Stimulated activated CD8-positive, alpha-beta memory T cell treated with anti-CD3 and anti-CD28 coated beads, Interleukin-7, amount 100 ng/mL, for 1 hour (primary cell): ENCODE measurements at places on chromosomes 13 and 19.

DNA sequence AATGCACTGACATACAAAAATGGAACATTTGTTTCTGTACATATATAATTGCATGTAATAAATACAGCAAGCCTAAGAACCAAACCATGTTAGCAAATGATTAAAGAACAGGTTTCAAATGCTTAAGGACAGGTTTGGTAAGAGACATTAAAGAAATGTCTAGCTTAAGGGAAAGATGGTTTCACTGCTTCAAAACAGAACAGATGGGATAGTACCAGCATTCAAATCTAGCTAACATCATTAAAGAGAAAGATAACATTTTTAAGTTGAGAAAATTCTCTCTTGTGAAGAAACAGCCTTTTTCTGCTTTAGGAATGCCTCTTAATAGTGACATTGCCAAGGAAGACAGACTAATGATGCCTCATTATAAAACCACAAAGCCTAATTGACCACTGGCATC lies 52.5 kb upstream of the DOCK9 start:
- DNase-seq = no peak

GRCh38 chr19:11073568-11073967 lies 15.7 kb upstream of the LDLR start:
- DNase-seq = no peak

DNA sequence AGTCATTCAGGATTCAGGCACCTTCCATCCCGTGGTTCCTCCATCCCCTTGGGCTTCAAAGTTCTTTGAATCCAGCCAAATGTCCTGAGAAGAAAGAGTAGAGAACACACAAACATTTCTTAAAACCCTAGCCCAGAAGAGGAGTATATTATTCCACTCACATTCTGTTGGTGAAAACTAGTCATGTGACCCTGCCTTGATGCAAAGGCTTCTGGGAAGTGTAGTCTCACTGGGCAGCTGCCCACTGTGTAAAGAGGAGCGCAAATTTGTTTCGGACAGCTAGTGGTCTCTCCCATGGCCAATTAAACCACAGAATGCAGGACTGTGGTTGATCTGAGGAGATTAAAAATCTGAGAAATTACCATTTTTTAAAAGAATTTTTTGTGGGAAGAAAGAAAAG lies 304.4 kb downstream of the SUCLA2 start:
- DNase-seq = no peak

- DNase-seq = peak; percentile 13
Observed at GRCh38 chr13:95185851-95186250, 115.4 kb downstream of the ABCC4 start.

GRCh38 chr13:73254827-73255226 lies 196.0 kb downstream of the KLF5 start:
- no peak for DNase-seq

DNA sequence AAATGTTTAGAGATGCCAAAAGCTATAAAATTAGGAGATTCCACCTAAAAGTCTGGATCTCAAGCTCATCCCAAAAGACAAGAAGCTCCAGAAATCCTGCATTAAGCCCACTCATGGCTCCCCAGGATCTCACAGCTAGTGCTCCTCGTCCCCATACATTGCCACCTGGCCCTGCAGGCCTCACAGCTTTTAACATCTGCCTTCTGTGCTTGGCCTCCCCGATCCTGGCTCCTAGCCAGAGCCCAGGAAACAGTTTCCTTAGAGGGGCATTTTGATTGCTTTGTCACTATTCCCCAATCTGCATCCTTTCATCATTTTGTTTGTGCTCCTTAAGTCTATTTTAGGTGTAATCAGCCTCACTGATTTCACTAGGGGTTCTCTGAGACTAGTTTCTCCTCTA lies 14.5 kb upstream of the DCT start:
- DNase-seq = no peak

- no peak for DNase-seq
Observed at GRCh38 chr13:108561149-108561548, 68.3 kb upstream of the MYO16 start.

DNA sequence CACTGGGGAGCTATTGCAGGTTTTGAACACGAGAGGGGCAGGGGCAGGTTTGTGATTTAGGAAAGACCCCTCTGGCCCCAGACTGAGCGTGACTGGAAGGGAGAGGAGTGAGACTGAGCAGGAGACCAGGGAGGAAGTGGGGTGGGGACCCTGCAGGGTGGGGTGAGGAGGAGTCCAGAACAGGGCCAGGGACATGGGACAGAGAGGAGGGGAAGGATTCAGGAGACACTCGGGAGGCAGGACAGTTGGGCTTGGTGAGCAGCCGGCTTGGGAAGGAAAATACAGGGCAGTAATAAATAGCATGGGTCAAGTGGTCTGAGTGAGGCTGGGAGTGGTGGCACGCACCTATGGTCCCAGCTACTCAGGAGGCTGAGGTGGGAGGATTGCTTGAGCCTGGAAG lies 9.4 kb downstream of the FOSB start:
- DNase-seq = no peak

- no peak for DNase-seq
Observed at GRCh38 chr13:49596221-49596620, 10.9 kb upstream of the RCBTB1 start.

- no peak for DNase-seq
Observed at GRCh38 chr19:11198769-11199424, 1.6 kb upstream of the KANK2 start.

DNA sequence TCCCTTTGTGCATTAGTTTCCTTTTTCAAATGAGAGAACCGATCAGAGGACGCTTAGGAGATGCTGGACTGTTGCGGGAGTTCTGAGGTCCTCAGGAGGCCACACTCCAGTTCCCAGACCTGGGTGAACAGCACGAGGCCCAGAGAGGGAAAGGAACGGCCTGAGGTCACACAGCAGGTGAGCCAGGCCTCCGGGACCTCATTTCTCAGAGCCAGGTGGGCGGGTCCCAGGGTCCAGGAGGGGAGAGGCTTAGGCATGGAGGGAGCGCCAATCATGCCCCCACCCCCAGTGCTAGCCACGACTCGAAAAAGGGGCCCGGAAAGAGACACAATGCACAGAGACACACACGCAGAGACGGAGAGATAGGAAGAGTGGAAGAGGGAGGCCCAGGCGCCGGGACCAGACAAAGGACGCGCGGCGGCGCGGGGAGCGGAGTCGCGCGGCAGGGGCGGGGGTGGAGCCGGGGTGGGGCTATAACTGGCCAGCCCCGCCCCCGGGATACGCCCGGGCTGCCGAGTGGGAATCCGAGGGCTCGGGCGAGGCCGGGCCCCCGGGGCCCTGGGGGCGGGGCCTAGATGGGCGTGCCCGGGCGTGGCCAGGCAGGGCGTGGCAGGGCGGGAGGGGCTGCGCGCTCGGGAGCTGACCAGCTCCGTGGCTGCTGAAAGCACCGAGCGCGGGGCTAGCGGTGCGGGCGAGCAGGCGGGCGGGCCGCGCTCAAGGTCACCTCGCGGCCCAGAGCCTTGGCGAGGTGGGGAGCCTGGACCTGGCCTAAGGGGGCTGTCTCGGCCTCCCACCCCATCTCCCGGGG lies 1.6 kb downstream of the ELAVL3 start:
- no peak for DNase-seq

DNA sequence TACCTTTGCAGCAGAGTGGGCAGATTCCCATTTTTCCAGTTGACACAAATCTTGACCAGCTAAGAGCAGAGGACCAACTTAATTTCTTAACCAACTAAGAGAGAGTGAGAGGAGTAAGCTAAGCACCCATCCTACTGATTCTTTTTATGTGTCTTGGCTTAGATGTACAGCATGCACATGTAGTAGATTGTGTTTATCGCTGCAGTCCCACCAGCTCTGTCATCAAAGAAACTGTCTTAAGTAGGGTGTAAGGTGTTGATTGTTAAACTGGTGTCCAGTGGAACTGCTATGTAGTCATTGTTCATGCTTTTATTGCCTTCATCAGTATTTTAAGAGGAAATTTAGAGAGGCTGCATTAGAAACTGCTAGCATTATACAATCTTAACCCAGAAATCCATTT lies 9.0 kb upstream of the UFM1 start:
- DNase-seq = no peak

GRCh38 chr19:38425810-38426466 lies at the start of gene RASGRP4:
Gene RASGRP4, minus strand, starts transcription at chr19:38426219. Its CDS starts 128 bp downstream, at chr19:38426091.
- DNase-seq = no peak

GRCh38 chr13:51549593-51549992 lies 34.7 kb upstream of the WDFY2 start:
- DNase-seq = no peak
